ENCODE measurements at places on chromosomes 13 and 19.

DNA sequence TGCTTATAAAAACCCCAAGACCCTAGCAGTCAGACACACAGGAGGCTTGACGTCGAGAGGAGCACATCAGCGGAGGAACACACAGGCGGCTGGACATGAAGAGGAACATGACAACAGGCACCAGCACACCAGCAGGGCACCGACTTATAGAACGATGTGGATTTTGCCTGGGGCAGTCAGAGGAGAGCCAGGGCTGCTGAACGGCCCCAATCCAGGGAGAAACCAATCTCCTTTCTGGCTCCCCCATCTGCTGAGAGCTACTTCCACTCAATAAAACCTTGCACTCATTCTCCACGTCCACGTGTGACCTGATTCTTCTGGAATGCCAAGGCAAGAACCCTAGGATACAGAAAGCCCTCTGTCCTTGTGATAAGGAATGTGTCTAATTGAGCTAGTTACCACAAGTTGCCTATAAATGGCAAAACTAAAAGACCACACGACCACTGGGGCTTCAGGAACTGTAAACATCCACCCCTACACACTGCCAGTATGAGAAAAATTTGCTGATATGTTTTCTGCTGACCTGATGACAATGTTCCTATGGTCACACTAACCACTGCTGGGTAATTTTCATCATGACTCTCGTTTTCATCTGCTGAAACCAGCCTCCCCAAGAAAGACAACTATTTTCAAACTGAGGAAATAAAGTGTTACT is 35.8 kb upstream of the CEACAM21 start:
- no peak for DNase-seq

- no peak for DNase-seq
Measured at GRCh38 chr19:56900573-56901097, 60.1 kb upstream of the PEG3 start.

- DNase-seq = no peak
Measured at GRCh38 chr13:111566567-111566966, 246.1 kb downstream of the TEX29 start.

DNA sequence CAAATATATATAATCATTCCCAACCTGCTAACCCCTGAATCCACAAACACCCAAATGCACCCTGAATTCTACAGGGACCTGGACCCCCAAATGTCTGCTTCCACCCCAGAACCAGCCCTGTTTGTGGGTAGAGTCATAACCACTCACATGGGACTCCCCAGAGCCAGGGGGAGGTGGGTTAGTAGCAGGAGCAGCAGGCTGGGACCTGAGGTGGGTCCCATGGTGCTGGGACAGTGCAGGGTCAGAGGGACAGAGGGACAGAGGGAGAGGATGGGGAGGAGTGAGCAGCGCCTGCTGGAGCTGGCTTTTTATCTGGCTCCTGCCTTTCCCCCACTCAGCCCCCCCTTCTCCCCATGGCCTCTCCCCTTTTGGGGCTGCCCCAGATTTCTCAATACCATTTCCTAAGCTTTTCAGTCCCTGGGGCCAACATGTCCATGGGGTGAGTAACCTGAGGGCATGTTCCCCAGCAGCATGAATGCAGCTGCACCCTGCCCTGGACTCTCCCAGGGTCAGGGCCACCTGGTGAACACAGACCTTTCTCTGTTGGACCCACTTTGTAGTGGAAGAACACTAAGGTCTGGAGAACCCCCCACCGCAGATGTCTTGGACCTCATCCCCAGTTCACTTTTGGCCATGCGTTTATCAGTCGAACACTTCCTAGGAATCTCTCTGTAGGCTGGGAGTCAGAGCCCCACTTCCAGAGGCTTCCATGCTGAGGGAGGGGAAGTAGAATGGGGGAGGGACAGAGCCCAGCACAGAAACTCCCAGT is at the start of gene C3:
Gene C3, minus strand, starts transcription at position 282 of the 769 bp plus-strand sequence. Its CDS starts 61 bp downstream, at position 221.
- DNase-seq = no peak

- DNase-seq = no peak
Measured at GRCh38 chr13:75437582-75438318, 44.2 kb downstream of the TBC1D4 start.

DNA sequence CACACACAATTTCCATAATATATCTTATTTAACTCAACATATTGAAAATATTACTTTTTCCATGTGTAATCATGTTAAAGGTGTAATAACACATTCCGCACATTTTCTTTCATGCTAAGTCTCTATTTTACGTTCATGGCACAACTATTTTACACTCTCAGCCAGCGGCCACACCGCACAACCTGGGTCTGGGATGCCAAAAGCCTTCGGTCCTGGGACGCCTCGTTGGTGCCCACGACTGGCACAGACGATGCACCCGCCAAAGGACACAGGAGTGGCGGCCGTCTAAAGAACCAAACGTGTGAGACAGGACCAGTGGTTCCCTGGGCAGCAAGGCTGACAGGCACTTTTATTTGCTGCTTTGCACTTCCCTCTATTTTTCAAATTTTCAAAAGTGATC is 10.0 kb upstream of the PROZ start:
- no peak for DNase-seq

DNA sequence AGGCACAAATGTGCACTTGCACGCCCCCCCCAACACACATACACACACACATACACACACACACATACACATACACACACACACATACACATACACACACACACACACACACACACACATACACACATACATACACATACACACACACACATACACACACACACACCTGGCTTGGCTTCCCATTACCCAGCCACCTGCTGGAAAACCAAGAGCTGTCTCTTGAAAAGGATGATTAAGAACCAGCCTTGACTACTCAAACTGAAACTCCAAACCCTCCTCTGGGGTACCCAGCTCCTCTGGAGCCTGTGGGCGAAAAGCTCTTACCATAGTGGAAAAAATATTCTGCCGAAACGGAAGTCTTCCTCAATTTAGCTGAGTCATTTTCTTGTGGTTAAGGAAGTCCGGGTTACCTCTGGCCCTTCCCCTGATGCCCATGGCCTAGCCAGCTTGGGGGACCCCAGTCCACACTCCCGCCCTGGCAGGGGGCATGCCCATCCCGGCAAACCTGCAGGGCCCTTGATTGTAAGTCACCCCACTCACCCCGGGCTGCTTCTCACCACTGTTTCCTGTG is 21.9 kb downstream of the CEBPA start:
- no peak for DNase-seq

- no peak for DNase-seq
Measured at GRCh38 chr13:46996316-46997030, 99.6 kb upstream of the HTR2A start.

All from NCI-H1436 (cell line).